ENCODE measurements at places on chromosomes 16 and 17. TPM values are rescaled to one million over a fixed set of nuclear protein-coding genes. Genes with fewer than 3 reads are reported as not detected.

Gene KRTAP4-4
- polyA plus RNA-seq, result not detected

Gene TBC1D3E
- polyA plus RNA-seq, result not detected

Gene AOC2
- polyA plus RNA-seq, result 0.31 TPM

Gene SPHK1
- polyA plus RNA-seq, result 1.6 TPM

Gene WFDC1
- polyA plus RNA-seq, result 4.8 TPM

DNA sequence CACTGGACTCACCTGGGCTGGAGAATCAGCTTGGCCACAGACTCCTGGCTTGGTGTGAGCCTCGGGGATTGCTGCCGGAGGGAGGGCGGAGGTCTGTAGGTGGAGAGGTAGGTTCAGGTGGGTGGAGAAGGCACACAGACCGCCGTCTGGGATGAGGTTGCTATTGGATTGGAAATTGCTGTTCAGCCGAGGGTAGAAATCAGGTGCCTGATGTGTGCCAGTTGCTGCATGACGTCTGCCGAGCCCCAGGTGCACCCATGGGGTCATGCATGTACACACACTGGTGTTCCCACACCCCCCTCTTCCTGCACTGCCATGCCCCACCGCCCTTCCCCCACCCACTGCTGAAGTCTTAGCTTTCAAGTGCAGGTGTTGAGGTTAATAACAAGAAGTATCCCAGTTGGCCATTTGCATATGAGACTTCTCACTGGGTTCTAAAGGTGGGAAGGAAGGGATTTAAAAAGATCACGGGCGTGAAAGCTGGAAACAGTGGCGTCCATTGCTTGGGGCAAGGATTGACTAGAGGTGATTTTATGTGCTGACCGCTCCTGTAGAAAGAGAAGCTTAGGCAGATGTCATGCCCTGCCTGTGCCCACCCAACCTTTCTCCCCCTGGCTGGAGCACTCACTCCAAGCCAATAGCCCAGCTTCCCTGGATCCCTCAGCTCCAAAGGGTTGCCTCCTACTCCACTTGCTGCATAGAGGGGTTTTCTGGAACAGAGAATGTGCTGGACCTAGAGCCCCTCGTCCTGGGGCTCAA lies 193.6 kb downstream of the CCDC182 start:
- DNase-seq, result no peak

DNA sequence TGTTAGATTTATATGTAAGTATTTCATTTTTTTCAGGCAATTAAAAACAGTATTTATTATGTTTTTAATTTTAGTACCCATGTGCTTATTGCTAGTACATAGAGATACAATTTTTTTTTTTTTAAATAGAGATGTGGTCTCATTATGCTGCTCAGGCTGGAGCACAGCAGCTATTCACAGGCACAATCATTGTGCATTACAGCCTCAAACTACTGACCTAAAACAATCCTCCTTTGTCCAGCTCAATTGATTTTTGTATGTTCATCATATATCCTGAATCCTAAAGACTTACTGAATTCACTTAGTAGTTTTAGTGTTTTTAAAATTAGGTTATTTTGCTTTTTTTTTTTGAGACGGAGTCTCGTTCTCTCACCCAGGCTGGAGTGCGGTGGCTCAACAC lies 26.3 kb downstream of the SPECC1 start:
- DNase-seq, result no peak

DNA sequence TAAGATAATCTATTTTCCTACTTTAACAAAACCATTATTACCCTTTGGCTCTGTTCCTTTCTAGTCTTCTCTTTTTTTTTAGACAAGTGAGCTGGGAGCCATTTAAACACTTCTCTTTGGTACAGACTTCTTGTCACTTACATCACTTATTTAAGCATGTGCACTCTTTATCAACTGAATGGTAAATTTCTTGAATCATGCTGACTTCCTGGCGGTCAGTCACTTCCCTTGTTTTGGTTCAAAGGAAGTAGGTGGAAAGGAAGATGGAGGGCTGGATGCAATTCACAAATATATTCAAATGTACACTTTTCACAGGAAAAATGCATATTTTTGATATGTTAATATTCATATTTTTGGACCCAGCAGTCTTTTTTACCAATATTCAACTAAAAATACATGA lies 97.1 kb downstream of the ITFG1 start:
- DNase-seq, result no peak

DNA sequence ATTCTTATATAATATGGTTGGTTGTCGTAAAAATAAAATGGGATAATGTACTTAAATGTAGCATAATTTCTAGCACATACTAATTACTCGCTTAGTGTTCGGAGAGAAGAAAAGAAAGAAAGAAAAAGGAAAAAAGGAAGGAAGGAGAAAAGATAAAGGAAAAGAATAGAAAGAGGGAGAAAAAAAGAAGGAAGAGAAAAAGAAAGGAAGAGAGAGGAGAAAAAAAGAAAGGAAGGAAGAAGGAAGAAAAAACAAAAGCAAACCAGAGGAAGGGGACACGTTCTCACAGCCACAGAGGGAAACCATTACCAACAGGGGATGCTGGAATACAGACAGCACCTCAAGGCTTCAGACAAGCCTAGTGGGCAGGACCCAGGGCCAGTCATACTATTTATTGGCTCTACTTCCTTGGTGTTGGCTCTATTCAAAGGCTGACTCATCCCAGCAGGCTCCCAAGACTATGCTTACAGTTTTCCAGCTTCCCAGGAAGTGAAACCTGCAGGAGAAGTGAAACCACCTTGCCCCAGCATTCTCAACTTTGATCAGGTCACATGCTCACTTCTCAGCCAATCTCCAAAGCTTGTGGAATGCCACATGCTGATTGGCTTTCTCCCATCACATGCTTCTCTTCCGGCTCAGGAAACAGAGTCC lies 273.5 kb upstream of the IRX5 start:
- no peak for DNase-seq

DNA sequence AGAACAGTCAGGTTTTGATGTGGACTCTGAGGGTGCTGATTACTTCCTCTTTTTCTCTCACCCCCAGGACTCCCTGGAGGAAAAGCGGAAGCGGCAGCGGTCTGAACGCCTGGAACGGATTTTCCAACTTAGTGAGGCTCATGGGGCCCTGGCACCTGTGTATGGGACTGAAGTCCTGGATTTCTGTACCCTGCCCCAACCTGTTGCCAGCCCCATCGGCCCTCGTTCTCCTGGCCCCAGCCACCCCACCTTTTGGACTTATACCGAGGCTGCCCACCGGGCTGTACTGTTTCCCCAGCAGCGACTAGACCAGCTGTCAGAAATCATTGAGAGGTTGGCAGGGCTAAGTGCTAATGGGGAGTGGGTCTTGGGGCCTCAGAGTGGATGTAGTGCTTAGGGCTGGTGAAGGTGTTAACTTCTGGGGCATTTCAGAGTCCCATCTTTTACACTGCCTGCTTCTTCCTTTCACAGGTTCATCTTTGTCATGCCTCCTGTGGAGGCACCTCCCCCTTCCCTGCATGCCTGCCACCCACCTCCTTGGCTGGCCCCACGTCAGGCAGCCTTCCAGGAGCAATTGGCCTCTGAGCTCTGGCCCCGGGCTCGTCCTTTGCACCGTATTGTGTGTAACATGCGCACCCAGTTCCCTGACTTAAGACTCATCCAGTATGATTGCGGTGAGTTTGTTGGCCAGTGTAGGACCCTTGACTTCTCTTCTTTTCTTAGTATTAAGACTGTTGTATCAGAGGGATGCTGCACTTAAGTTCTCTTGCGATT lies 19.1 kb upstream of the PHKG2 start:
- no peak for DNase-seq

DNA sequence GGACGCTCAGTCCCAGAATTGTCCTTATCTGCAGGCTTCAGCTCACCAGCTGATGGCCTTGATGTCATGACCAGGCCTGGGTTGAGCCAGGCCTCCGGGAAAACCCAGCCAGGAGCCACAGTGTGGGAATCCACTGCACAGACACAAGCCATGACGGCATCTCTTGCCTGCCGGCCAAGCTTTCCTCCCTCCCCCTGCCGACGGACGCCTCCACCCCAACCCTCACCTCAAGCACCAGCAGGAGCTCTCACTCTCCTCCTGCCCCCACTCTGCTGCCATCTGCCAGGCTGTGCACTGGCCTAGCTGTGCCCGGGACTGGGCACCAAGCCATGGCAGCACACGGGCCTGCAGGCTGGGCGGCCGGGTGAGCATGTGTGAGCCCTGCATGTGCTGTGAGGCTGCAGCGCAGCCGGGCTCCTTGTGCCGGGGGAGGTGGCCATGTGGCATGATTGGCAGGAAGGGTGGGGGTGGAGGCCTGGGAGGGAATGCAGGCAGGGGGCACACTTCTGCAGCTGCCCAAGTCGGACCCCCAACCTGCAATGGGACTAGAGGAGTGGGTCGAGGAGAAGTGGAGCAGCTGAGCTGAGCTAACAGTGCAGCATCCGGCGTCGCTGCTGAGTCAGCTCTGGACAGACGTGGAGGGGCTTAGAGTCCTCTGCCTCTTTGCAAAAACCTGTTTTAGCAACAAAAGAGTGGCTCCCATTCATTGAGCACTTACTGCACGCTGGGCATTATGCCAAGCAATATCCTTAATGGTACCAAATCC lies 268.5 kb downstream of the CBLN1 start:
- peak; percentile 64 for DNase-seq

DNA sequence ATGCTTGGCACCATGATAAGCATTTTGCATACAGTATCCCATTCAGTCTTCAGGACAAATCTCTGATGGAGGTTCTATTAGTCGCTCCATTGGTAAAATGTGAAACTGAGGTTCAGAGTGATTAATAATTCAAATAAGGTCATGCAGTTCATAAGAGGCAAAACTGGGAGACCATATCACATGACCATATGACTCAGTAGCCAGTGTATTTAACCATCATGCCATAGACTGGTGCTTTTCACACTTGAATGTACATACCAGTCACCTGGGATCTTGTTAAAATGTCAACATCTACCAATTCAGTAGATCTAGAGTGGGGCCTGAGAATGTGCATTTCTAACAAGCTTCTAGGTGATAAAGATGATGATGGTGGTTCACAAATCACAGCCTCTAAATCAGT lies 4.3 kb downstream of the ACSM3 start:
- no peak for DNase-seq

DNA sequence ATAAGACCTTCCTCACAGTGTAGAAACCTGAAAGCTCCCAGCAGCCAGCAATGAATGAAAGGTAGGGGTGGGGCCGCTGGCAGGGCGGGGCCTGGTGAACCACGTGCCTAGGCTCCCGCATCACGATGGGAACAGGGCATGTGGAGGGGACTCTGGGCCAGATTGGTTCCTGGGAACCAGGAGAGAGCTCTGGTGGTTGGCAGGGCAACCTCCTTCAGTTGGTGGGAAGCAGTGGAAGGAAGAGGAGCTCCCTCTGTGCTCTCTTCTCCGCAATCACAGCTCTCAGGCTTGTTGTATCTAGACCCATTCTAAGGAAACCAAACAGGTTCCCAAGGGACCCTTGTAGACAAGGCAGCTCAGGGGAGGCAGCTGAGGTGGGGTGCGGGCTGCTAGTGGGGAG lies 10.5 kb downstream of the GGA2 start:
- no peak for DNase-seq

DNA sequence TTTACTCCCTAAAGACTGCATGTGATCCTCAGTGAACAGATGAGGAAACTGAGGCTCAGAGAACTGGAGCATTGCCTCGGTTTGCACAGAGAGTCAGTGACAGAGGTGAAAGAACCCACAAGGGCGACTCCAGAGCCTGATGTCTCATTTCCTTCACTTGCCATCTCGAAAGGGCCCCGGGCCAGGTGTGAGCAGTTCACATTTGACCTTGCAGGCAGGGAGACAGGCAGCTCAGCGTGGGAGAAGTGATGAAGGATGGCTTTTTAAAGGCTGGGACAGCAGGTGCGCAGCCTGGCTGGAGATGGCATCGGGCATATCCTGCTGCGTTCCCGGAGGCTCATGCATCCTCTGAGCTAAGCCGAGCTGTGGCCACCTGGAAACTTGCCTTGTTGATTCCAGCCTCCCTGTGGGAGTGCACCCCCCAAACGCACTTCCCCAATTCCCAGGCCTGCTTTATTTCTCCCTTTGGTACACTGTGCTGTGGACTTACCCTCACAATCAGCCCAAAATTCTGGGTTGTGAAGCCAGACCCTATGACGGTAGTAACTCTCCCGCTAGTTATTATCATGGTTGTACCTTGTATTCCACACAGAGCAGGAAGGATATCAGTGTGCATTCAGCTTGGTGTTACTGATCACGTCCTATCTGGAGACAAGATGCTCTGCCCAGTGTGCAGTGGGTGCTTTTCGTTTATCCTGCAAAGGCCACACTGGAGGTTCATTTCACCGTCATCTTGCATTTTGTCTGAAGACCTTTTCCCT lies 753.2 kb upstream of the EEF2KMT start:
- no peak for DNase-seq

DNA sequence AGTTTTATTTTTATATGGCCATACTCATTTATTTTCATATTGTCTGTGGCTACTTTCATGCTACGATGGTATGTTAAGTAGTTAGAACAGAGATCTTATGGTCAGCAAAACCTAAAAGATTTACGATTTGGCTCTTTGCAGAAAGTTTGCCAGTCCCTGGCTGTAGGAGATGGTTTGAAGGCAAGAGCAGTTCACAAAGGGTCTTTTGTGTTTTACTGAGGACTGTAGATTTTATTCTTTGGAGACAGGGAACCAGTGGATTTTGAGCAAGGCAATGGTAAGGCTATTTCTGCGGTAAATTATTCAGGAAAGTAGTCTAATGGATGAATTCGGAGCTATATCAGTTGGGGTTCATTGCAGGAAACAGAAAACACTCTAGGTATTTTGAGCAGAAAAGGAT lies 90.7 kb downstream of the WWP2 start:
- DNase-seq, result no peak

- no peak for DNase-seq
Observed at GRCh38 chr17:66353937-66354401, 51.6 kb downstream of the PRKCA start.

DNA sequence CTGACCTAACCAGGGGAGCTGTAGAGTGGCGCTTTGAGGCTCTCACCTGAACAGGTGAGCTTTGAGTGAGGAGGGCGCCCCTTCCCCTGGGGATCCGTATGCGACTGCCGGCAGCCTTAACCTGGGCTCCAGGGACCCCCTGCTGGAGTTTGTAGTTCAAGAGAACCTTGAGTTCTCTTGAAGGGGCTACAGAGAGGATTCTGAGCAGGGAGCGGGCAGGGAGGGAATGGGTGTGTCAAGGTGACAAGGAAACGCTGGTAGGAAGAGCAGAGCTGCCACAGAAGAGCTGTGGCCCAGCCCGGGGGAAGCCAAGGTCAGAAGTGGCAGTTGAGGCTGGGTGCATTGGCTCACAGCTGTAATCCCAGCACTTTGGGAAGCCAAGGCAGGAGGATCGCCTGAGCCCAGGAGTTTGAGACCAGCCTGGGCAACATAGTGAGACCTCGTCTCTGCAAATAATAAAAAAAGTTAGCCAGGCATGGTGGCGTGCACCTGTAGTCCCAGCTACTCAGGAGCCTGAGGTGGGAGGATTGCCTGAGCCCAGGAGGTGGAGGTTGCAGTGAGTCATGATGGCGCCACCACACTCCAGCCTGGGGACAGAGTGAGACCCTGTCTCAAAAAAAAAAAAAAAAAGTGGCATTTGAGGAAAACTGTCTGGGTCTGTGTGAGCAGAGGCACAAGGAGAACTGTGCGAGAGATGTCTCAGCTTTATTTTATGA lies 1.2 kb downstream of the LLGL2 start:
- DNase-seq, result no peak

DNA sequence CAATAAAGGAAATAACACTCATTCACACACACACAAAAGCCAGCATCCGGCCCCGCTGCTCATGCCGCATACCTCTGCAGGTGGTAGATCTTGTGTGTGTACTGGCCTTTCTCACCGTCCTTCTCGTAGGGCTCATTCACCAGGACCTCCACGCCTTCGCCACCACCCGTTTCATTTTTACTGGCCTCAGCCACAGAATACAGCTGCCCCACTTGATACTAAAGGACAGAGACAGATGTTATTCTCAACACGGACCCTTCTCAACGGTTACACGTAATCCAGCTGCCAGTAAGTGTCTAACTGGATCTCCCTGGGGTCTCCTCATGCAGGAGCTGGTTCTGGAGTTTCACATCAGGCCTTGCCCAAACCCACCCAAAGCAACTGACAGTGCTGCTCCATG lies 9.7 kb downstream of the PITPNA start:
- no peak for DNase-seq

Data from brain (organoid and tissue), 16 donors.